NCI-H1105 treated with DMSO at 0.1 percent for 48 hours (cell line): ENCODE measurements at places on chromosomes 2 and 18.
A peak's percentile ranks its signal among the peaks of the same experiment; 100 is the strongest.

DNA sequence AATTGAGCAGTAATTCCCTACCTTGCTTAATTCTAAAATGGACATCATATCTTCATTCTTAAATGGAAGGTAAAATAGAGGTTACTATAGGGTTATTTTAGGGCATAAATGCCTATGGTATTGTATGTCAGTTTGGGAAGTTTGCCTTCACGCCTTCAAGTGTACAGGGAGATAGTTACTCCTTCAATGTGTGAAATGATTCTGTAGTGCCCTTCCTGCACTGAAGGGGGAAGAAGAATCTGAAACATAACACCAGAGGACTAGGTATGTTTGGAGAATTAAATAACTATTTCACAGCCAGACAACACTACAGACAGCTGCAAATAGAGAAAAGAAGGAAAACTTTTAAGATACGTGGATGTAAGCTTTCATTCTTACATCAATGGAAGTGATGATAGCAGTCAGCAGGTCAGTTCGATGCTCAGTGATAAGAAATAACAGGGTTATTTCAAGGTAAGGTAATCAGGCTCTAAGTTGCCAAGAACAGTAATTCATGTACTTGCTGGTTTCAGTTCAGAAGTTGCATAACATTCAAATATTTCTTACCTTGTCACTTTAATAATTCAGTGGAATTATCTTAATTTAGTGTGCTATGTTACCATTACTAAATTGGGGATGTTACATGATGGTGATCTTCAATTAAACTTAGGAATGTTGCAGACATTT lies 4.0 kb downstream of the PKP4 start:
- no peak for DNase-seq

DNA sequence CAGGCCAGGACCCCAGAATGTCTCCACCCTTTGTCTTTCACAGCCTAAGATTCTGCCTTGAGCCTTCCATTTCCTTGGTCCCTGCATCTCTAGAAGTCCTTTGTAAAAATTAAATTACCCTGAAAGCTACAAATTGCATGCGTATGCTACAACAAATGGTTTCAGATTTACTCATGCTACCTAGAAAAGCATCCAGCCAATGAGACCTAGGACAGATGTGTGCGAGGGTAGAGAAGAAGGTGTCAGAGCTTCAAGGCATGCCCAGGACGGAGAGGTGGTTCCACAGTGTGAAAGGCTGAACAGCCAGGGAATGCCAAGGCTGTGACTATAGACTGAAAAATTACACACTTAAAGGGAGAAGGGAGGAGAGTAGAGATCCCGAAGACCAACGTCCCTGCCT lies 40.2 kb downstream of the CCBE1 start:
- DNase-seq, result no peak

DNA sequence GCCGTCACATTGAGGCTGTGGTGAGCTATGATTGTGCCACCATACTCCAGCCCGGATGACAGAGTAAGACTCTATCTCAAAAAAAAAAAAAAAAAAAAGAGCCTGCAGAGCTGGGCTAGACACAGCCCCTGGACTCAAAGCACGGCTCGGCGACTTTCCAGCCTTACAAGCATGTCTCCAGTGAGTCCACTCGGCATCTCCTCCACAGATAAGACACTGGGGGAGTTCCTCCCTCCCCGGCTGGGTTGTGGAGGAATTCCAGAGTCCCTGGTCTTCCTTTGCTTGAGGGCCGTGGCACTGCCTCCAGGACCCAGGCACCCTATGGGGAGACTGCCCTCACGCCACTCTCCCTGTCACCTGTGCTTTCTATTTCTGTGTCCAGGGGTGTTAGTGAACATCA lies 30.9 kb upstream of the RPL31 start:
- DNase-seq, result no peak

- DNase-seq, result no peak
These were observed 29.1 kb downstream of the ZEB2 start for GRCh38 chr2:144490857-144491256.

GRCh38 chr18:30658306-30658705 lies 384.2 kb downstream of the DSC3 start:
- DNase-seq, result no peak

DNA sequence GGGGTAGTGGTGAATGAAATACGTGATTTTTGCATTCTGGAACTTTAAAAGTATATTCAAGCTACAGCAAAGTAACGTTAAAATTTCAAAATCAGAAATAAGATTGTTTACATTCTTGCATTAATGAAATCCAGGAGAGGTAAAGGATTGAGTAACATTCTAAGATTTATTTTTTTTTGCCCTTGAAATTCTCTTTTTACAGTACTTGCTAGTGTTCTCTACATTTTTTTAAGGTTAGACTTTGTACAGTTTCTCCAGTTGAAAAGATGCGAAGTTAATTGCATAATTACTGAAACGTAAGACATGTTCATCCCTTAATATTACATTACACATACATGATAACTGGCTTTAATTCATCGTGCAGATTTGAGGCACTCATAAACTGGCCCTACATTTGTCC lies 74.5 kb downstream of the ACTR3 start:
- no peak for DNase-seq

- DNase-seq, result no peak
These were observed 50.4 kb downstream of the MMADHC start for GRCh38 chr2:149537092-149537726.

- DNase-seq, result no peak
These were observed 112.1 kb downstream of the EIPR1 start for GRCh38 chr2:3265471-3265870.

DNA sequence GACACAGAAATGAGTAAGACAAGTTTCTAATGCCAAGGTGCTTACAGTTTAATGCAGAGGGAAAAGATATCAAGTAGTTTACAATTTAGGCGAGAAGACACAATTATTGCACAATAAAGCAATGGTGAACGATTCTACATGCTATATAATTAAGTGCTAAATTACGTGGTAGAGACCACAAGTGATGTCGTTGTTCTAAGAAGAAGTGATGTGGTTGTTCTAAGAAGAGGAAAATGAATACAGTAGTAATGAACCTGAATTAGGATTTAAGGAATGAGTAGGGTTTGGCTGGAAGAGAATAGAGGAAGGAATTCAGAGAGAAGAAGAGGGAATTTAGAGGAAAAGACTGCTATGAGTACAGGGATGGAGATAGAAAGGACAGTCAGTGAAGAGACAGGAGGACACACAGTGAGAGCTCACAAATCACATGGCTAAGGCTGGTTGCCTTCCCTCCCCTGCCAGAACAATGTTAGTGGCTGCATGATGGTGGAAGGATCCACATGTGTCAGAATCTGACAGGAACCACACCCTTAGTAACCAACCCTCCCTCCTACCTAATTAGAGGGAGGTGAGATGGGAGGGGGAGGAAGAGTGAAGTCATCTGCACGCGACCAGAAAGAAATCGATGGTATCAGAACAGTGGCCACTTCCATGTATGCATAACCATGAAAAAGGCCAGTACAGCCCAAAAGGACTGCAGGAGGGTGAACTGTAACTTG lies 44.7 kb downstream of the M1AP start:
- no peak for DNase-seq

DNA sequence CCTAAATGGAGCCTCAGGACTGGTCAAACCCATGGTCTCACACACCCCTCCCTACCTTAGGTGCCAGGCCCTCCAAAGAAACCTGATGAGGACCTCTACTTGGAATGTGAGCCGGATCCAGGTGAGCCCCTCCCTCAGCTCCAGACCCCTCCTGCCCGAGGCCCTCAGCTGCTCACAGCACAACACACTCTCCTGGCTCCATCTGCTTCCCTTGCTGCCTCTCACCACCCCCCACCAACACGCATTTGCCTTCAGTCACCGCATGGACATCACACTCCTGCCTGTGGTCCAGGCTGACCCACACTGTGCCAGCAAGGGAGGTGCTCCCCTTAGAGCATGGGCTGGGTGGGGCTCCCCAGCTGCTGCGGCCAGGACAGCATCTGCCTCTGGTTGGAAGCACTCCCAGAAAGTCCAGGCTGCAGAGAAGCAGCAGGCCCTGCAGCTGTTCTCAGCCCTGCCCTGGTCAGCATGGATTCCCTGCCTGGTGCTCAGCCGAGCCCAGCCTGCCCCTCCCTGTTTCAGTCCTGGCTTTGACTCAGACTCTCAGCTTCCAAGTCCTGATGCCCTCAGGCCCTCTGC lies 15.1 kb downstream of the SH2D6 start:
- peak; percentile 15 for DNase-seq

DNA sequence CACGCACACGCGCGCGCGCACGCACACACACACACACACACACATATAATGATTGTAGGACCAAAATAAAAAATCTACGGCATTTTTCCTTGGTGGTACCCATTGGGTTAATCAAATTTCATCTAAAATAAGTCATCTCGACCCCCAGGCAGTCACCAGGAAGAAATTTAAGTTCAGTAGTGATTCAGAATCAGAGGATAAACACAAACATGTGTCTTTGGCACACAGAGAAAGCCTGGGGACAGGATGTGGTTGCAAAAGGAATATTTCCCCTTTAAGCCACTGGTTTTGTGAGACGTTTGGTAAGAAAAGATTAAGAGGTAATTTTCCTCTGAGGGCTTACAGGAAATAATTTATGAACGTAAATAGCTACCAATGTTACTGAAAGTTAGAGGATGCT lies 171.6 kb upstream of the PIEZO2 start:
- DNase-seq, result no peak

DNA sequence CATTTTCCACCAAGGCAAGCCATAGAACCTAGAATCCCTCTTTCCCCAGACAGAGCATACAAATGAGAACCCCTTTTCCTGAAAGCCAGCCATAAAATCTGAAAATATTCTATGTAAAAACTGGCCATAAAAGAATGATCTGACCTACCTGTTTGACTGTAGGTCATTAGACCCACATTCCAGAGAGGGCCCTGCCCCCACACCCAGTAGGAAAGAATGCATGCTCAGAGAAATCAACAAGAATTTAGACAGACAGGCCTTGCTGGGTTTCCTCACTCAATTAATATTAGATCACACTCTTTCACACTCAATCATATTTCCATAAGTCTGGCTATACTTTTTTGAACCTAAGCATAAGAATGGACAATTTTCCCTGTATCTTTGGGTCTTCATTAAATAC lies 929.5 kb downstream of the ERBB4 start:
- no peak for DNase-seq

- no peak for DNase-seq
These were observed 104.8 kb downstream of the PPP1R1C start for GRCh38 chr2:182090486-182090885.

DNA sequence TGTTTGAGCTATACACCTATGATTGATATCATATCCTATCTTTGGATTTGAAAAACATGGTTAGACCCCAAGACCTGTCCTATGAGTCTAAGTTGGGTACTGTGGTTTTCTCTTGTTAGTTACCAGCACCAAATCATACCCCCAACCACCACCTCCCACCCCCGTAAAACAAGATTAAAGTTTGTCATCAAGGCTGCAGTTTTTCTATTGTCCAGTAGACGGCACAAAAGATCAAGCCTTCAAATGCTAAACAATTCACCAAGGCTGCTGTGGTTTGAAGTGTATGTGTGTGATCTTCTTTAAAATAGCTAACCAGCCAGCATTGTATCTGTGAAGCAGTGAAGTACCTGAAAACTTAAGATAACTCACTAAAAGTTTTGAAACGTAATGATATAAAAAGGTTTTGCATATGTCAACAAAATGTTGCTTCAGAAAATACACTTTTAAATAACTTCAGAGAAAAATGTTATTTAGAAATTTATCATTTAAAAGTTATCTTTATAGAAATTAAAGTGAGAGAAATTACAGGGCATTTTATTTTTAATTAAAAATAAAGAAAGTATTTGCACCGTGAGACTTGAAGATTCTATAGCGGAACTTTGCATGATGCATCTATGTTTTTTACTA lies 5.8 kb upstream of the MEIS1 start:
- DNase-seq, result peak; percentile 64

GRCh38 chr2:46018773-46019591 lies 278.2 kb upstream of the EPAS1 start:
- DNase-seq, result no peak

- no peak for DNase-seq
These were observed 150.9 kb downstream of the COL6A3 start for GRCh38 chr2:237262838-237263771.

- DNase-seq, result peak; percentile 78
These were observed 185.9 kb upstream of the TPO start for GRCh38 chr2:1227274-1227900.

DNA sequence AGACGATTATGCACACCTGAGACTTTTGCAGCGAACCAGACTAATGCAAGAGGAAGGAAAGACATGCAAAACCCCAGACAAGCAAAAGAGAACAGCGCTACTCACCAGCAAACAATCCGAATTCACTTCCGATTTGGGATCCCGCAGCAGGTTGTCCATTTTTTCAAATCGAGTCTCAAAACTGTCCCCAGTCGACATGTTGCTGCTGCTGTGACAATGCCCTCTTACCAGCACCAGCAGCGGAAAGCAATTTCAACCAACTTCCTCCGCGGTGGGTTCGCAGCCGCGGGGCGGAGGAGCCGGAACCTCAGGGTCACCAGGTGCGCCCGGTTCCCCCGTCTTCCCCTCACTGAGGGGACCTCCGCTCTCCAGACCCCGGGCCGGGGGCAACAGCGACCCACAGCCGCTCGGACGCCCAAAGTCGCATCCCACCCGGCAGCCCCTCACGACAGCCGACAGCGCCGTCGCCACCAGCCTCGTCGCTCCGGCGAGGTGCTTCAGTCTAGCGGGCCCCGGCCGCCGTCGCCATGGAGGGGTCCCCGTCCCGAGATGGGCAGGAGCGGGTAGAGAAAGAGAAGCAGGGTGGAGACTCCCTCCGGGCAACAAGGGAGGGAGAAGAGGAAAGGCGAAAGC lies 784 bp downstream of the ROCK1 start:
- peak; percentile 45 for DNase-seq

GRCh38 chr2:203340791-203341487 lies 12.7 kb downstream of the ABI2 start:
- no peak for DNase-seq

- DNase-seq, result no peak
These were observed 119.7 kb upstream of the KLF7 start for GRCh38 chr2:207285473-207285815.

GRCh38 chr2:127107622-127107999 lies 657 bp upstream of the BIN1 start:
- peak; percentile 30 for DNase-seq

GRCh38 chr2:178211943-178212342 lies 17.6 kb downstream of the OSBPL6 start:
- peak; percentile 42 for DNase-seq

DNA sequence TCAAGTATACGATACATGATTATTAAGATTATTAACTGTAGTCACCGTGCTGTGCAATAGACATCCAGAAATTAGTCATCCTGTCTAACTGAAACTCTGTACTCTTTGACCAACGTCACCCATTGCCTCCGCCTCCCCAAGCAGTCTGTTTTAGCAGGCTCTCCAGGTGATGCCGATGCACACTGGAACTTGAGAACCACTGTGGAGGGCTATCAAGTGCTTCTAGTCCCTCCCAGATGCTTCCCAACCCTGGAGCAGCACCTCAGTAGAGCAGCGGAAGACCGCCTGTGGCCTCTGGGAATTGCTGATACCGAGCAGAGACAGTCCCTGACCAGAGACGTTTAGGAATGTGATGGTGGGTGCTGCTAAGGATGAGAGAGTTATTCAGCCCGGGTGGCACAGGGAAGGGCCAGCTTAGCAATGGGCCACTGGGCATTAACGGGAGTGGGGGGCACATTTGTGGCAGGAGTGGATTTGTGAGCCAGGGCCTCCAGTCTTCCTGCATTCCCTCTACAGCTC lies 50.7 kb downstream of the LIPG start:
- no peak for DNase-seq
